ENCODE measurements at places on chromosomes 2 and 18.
A peak's percentile ranks its signal among the peaks of the same experiment; 100 is the strongest.

DNA sequence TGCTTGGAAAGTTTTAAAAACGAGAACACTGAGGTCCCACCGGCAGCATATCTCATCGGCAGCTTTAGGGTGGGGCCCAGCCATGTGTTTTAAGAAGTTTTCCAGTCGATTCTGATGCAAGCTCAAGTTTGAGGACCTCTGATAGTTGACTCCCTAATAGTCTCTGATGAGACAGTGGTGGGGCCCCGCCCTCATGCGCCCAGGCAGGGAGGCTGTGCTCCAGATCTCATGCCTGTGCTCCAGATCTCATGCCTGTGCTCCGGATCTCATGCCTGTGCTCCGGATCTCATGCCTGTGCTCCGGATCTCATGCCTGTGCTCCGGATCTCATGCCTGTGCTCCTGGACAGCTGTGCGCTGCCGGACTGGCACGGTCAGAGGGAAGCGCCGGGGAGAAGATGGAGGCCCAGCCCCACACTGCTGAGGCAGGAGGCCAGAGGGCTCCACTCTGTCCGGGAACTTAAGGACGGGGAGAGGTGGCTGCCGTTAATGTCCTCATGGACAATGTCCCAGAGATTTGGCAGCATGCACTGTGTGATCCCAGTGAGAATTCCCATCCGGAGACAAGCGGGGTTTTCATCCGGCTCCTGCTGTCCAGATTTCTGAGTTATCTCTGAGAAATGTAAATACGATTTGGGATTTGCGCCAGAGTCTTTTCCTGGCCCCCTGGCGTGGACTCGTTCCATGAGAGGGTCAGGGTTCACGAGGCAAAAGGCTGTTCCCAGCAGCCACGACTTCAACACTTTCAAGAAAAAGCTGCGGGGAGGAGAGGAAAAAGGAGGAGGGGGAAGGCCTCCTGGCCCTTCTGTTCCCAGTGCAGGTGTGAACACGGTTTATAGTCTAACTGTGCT is 9.4 kb upstream of the COLEC11 start:
- no peak for DNase-seq

DNA sequence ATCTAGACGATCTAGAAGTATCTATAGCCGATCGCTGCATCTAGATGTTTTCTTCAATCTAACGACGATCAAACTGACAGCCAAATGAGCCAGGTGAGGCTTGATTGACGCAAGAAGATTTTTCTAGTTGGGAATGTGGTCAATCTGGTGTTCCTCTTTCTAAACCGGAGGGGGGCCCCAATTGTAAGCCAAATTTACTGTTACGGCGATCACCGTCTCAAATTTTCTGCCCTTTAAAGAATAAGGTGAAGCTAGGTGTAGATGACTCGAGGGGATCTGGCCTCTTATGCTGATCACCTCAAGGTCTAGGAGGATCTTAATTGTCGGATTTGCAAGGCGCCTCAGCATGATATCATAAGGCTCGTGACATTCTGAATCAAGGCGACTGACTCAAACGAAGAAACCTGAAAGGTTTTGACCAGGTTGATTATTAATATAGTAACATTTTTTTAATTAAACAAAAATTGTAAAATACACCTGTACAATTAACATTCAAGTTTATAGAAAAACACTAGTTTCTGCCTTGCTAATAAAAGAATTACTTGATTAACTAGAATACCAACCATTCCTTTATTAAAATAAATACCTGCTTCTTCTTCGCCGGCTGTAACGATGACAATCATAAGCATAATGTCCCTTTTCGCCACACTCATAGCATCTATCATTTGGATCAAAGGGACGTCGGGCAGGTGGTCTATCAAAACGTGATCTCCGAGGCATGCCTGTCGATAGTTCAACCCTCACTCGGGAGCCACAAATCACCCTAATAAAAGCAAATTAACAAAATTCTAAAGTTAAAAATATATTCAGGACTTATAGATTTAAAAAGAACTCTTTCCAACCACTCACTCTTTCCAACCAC is 2.0 kb downstream of the SRSF7 start:
- DNase-seq: no peak

DNA sequence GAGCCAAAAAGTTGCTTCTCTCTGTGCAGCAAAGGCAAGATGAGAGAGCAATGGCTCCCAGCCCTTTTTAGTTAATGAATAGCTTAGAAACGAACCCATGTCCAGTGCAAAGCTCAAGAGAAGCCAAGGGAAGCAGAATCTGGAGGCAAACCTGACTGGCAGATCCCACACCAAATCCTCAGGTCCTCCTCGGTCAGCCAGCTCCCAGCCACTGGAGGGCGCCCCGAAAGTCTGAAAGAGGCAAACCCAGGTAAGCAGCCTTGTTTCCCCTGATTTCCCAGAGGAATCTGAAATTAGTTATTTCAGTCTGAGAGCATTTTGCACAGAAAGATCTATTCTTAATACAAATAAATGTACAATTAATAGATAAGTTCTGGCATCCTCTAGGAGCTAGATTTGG is 71.3 kb upstream of the PID1 start:
- peak; percentile 16 for DNase-seq

DNA sequence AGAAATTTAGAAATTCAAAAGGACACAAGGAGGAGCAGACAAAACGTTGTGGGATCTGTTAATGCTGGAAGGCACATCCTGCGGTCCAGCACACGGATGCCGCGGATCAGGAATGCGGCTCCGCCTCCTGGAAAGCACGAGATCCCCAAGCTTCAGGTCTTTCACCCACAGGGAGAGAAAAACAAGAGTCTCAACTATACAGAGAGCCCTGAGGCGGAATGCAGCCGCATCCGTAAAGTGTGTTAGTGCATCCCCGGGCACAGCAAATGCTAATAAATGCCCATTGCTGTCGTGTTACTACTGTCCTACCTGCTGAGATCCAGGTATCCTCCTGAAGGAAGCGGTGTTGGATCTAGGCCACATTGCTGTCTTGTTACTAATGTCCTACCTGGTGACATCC is 303.9 kb downstream of the EIPR1 start:
- DNase-seq: no peak

- DNase-seq: no peak
Measured at GRCh38 chr2:18290386-18290785, 270.1 kb downstream of the RDH14 start.

GRCh38 chr2:202718614-202719013 is 83.8 kb downstream of the FAM117B start:
- DNase-seq: no peak

GRCh38 chr2:184113696-184114403 is 484.5 kb upstream of the ZNF804A start:
- DNase-seq: no peak

- DNase-seq: no peak
Measured at GRCh38 chr2:20229322-20230113, 4.6 kb upstream of the SDC1 start.

DNA sequence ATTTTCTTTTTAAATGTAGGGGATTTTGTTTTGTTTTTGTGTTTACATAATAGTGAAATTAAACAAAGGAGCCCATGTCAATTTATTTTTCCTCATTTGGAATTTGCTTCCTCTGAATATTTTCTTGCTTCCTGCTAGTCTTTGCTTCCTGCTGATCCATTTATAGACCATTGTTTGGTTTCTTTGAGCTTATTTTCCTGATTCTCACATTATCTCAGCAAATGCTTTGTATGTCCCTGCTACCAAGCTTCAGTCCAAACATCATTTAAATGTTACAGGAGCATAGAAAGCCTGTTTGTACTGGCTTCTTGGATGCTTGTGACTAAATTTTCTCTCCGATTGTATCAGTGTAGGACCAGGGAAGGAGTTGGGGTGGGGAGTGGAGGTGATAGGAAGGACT is 127.3 kb upstream of the IL1R2 start:
- no peak for DNase-seq

GRCh38 chr2:98550165-98550564 is 58.1 kb downstream of the COA5 start:
- DNase-seq: no peak

DNA sequence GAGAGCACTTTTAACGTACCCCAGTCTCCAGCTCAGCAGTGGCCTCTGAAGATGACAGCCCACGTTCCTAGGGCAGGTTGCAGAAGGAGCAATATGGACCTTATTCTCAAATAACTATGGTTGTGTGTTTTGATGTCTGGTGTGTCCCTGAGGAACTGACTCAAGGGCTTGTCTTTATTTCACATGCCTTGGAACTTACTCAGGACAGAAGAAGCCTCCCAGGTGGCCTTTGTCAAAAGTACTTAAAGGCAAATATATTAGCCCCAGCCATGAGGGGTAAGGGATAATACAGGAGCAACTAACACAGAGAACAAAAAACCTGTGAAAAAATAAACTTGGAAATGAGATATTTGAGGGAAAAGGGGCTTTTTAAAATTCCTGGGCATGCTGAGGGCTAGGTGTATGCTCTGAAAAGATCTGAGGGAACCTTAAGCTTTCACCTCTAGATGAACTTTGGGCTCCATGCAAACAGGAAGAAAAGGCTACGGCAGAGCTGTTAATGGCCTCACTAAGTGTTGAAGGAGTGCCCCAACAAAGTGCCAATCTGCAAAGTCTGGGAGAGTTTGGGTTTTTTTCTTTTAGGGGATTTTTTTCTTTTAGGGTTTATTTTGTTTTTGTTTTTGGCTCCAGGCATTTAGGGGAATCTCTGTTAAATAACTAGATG is 40.3 kb downstream of the SRBD1 start:
- DNase-seq: no peak

Measured in NCI-H345 (cell line).